Left renal pelvis (tissue), 4 donors: ENCODE measurements at places on chromosomes 11 and 22. TPM values are rescaled to one million over a fixed set of nuclear protein-coding genes. Genes with fewer than 3 reads are reported as not detected.

Gene TSKU
- polyA plus RNA-seq = 47.8 TPM

Gene HSPB2
- 3.4 TPM for polyA plus RNA-seq

Gene SMIM35
- 0.07 TPM for polyA plus RNA-seq

Gene PLXNB2
- polyA plus RNA-seq = 249 TPM

Gene DDI1
- polyA plus RNA-seq = not detected

Gene ASPHD2
- 4.1 TPM for polyA plus RNA-seq

Gene OR52N4
- not detected for polyA plus RNA-seq

Gene ALDH3B2
- 3.5 TPM for polyA plus RNA-seq

Gene CCDC116
- 0.41 TPM for polyA plus RNA-seq

Gene LRRC32
- polyA plus RNA-seq = 52.7 TPM

Gene TRIM6
- polyA plus RNA-seq = 69.0 TPM

Gene AP1B1
- polyA plus RNA-seq = 29.0 TPM

Gene UBQLN3
- polyA plus RNA-seq = not detected

Gene HOATZ
- not detected for polyA plus RNA-seq

Gene AGBL2
- polyA plus RNA-seq = 8.6 TPM

Gene MMP13
- polyA plus RNA-seq = 0.18 TPM

Gene PKP3
- 3.9 TPM for polyA plus RNA-seq

Gene SLC17A6
- polyA plus RNA-seq = not detected

Gene ZP1
- 0.22 TPM for polyA plus RNA-seq

Gene RAPSN
- 0.17 TPM for polyA plus RNA-seq

Gene CD6
- polyA plus RNA-seq = 1.6 TPM

Gene OR52I2
- polyA plus RNA-seq = not detected

Gene TIMM10
- polyA plus RNA-seq = 44.9 TPM

Gene OR5B21
- polyA plus RNA-seq = not detected

Gene ARFGAP3
- polyA plus RNA-seq = 44.8 TPM

Gene SEC14L3
- 0.09 TPM for polyA plus RNA-seq

Gene GDPD4
- 0.46 TPM for polyA plus RNA-seq

Gene KRTAP5-9
- polyA plus RNA-seq = 0.25 TPM

Gene UBTFL1
- polyA plus RNA-seq = not detected

Gene BBOX1
- 31.7 TPM for polyA plus RNA-seq

Gene SAA2
- polyA plus RNA-seq = 0.45 TPM

Gene CCDC81
- 1.6 TPM for polyA plus RNA-seq

Gene RAB39A
- polyA plus RNA-seq = 0.92 TPM

Gene PRG3
- 0.49 TPM for polyA plus RNA-seq

Gene MRGPRX4
- not detected for polyA plus RNA-seq

Gene MIF
- 326 TPM for polyA plus RNA-seq

Gene ARHGEF12
- polyA plus RNA-seq = 131 TPM

Gene CNGA4
- 0.09 TPM for polyA plus RNA-seq

Gene INPP5J
- 6.6 TPM for polyA plus RNA-seq

Gene CREB3L1
- 73.2 TPM for polyA plus RNA-seq

Gene TMEM86A
- 8.3 TPM for polyA plus RNA-seq

Gene OR4D11
- polyA plus RNA-seq = not detected

Gene TMEM132A
- polyA plus RNA-seq = 107 TPM

Gene FBXO7
- 115 TPM for polyA plus RNA-seq

Gene GDPD5
- 9.0 TPM for polyA plus RNA-seq
